ENCODE measurements at places on chromosomes 7 and 10. TPM values are rescaled to one million over a fixed set of nuclear protein-coding genes. Genes with fewer than 3 reads are reported as not detected.

LRRD1 gene
- 0.52 TPM for total RNA-seq

KCNIP2 gene
- 2.1 TPM for total RNA-seq

C10orf67 gene
- under 0.01 TPM for total RNA-seq

DPYSL4 gene
- 1.0 TPM for total RNA-seq

TCAF2 gene
- 2.1 TPM for total RNA-seq

VGF gene
- not detected for total RNA-seq

SLC26A3 gene
- total RNA-seq, result not detected

CLDN4 gene
- not detected for total RNA-seq

ZNF775 gene
- total RNA-seq, result 6.8 TPM

SPDYE1 gene
- not detected for total RNA-seq

AKR1C4 gene
- not detected for total RNA-seq

STAG3 gene
- 0.52 TPM for total RNA-seq

RGS10 gene
- total RNA-seq, result 39.7 TPM

C10orf95 gene
- not detected for total RNA-seq

PRF1 gene
- total RNA-seq, result 2.1 TPM

NODAL gene
- total RNA-seq, result not detected

CCL24 gene
- total RNA-seq, result not detected

GOLGA7B gene
- not detected for total RNA-seq

DNAH11 gene
- under 0.01 TPM for total RNA-seq

CUBN gene
- total RNA-seq, result 4.2 TPM

AP3M1 gene
- 22.4 TPM for total RNA-seq

CPN1 gene
- not detected for total RNA-seq

ABI1 gene
- total RNA-seq, result 23.0 TPM

ZNF425 gene
- 5.2 TPM for total RNA-seq

GRM3 gene
- under 0.01 TPM for total RNA-seq

NUTM2B gene
- 1.0 TPM for total RNA-seq

ETV1 gene
- 6.3 TPM for total RNA-seq

SPDYE2 gene
- total RNA-seq, result not detected

TYSND1 gene
- 4.7 TPM for total RNA-seq

KMT2E gene
- total RNA-seq, result 59.0 TPM

CLRN3 gene
- 0.52 TPM for total RNA-seq

RASA4 gene
- total RNA-seq, result 17.2 TPM

SLC18A2 gene
- 1.0 TPM for total RNA-seq

CCDC71L gene
- 5.2 TPM for total RNA-seq

PPP1R17 gene
- total RNA-seq, result not detected

RARRES2 gene
- 54.3 TPM for total RNA-seq

RHOBTB1 gene
- 29.2 TPM for total RNA-seq

DUSP5 gene
- 5.2 TPM for total RNA-seq

SFRP4 gene
- 28.7 TPM for total RNA-seq

PRPS1L1 gene
- not detected for total RNA-seq

HYAL4 gene
- total RNA-seq, result under 0.01 TPM

CRCP gene
- 26.6 TPM for total RNA-seq

GTF2IRD1 gene
- 16.2 TPM for total RNA-seq

BTBD16 gene
- not detected for total RNA-seq

PRTFDC1 gene
- total RNA-seq, result 6.8 TPM

PAX4 gene
- total RNA-seq, result not detected

SLC18A3 gene
- not detected for total RNA-seq

SKIDA1 gene
- total RNA-seq, result 2.1 TPM

CTAGE15 gene
- total RNA-seq, result under 0.01 TPM

DRGX gene
- total RNA-seq, result not detected

ELMO1 gene
- 52.7 TPM for total RNA-seq

CRHR2 gene
- total RNA-seq, result under 0.01 TPM

LEP gene
- total RNA-seq, result under 0.01 TPM

LRRC4 gene
- 1.0 TPM for total RNA-seq

SYT15B gene
- total RNA-seq, result not detected

GATA3 gene
- total RNA-seq, result 0.52 TPM

PIP gene
- total RNA-seq, result not detected

Measured in skeletal muscle tissue (tissue), 5 donors.